ENCODE measurements at places on chromosomes 7 and 10.

DNA sequence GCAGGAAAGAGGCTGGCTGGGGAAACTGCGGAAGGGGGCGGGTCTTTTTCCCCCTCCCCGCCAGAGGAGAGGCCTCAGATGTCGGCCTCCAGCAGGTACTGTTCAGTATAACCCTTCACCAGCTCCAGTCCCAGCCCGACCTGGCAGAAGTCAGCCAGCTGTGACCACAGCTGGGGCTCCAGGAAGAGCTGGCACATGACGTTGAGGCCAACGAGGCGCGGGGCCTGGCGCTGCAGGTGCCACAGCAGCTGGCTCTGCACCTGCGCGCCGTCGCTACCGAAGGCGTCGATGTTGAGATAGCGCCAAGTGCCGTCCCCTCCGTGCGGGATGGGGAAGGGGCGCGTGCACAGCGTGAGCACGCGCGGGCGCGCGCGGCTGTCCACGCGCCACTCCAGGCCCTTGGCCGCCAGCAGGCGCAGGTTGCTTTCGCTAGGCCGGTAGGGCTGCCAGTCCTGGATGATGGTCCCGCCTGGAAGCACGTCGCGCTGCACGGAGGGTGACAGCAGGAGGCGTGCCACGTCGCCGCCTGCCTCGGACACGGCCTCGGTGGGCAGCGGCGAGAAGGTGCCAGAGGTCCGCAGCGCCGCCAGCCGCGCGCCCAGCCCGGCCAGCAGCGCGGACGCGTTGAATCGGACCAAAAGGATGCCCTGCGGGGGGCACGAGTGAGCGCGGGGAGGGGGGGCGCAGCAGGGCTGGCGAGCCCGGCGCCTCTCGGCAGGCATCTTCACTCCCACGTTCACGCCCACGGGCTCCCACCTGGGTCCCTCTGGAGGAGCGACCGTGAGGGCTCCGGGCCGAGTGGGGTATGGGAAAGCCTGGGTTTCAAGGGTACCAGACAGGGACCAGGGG lies 6.9 kb upstream of the VGF start:
- DNase-seq, result no peak

DNA sequence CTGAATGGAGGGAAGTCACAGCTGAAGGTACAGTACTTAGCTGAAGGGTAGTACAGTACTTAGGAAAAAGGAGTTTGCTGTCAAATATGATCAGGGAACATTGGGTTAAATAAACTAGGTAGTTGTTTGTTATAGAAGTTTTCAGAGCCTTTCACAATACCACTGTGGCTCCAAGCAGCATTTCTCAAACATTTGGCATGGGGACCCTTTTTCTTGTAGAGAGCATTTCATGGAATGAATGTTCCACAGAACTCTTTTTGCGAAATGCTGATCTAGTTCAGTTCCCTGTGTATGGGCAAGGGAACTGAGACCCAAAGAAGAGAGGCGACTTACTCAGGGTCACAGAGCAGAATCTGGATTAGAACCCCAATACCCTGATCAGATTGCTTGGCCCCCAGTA lies 31.5 kb upstream of the DDX50 start:
- no peak for DNase-seq

- no peak for DNase-seq
Observed at GRCh38 chr7:103889451-103889850, 100.0 kb downstream of the RELN start.

GRCh38 chr10:21552638-21553037 lies 18.6 kb downstream of the MLLT10 start:
- no peak for DNase-seq

DNA sequence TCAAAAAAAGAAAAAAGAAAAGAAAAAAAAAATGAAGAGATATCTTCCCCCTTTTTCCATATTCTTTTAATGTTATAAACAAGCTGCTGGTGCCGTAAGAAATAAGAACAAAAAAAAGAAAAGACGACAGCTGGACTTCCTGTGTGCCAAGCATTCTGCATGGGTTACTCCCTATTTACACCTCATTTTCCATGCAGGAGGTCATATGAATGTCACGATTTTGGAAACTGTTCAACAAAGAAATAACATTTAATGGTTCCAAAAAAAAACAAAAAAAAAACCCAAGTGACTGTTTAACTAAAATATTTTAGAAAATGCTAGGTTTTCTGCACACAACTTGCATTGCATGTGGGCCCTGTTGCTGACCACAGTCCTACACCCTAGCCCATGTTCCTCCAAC lies 159.3 kb downstream of the TNS3 start:
- DNase-seq, result no peak

DNA sequence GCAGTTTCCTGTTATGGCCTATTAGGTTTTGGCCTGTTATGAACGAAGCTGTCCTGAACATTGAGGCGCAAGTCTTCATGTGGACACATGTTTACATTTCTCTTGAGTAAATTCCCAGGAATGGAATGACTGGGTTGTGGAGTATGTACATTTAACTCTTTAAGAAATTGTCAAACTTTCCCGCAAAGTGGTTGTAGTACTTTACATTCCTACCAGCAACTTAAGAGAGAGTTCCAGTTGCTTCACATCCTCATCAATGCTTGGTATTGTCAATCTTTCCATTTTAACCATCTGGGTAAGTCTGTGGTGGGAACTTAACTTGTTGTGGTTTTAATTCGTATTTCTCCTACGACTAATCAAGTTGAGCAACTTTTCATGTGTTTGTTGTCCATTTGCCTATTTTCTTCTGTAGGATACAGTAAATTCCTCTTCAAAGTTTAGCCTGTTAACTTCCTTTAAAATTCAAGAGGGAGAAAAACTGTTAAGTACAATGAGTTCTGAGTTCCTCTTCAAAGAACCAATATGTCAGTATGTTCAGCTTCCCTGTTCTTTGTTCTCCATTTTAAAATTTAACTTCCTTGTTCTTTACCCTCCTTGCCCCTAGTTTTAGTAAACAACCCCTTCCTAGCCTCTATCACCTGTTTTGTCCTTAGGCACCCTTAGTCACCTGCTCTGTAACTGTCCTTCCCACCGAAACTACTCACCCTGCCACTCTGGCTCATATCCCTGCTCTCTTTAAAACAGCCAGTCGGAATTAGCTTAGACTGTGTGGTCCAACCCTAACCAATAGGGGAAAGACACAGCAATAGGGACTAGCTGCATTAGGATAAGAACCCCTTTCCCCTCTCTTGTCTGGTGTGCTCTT lies 74.0 kb downstream of the FAM241B start:
- no peak for DNase-seq

DNA sequence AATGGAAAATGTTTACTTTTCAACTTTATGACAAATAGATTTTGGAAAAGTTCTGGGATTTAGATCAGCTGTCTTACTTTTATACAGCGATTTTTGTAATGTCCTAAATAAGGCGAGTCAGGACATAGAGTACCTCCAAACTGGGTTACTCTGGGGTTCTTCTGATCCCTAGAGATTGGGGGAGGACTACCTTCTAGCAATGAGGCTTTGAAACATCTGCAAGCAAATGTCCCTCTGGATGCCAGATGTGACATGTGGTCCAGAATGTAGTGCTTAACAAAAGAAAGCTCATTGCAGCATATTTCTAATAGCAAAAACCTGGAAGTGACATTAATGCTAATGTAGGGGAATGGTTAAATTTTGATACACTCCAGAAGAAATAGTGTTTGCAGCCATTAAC lies 36.1 kb downstream of the ABRAXAS2 start:
- DNase-seq, result no peak

- peak; percentile 65 for DNase-seq
Observed at GRCh38 chr7:519484-520390, at the start of gene PDGFA. Gene PDGFA, minus strand, starts transcription at chr7:519846. Its CDS starts 845 bp downstream, at chr7:519001.

GRCh38 chr7:129774359-129774758 lies 162.8 kb downstream of the NRF1 start:
- no peak for DNase-seq

GRCh38 chr7:82204694-82205093 lies 238.9 kb downstream of the CACNA2D1 start:
- DNase-seq, result peak; percentile 91

DNA sequence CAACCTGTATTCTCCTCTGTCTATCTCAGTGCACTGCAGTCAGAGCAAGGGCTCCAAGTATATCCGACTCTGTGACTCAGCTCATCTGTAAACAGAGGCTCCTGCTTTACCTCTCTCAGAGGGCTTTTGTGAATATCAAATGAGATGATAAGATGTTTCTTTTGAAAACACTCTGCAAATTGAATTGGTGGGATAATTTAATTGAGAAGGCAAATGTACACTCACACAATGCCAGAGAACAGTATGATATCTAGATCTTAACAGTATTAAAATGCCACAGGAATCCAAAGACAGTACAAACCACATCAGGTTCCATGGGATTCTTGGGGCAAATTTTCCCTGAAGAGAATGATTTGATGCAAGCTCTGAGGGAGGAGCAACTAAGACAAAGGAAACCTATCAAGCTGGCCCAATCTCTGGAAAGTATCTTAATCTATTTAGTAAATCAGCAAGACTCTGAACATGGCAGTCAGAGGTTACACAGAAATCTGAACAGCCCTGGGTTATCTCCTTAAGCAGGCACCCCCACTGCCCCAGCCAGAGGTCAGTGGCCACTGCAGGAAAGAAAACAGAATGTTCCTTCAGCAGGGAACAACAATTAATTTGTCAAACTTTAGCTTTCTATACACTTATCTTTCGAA lies 45.9 kb downstream of the DOCK4 start:
- no peak for DNase-seq

GRCh38 chr7:129990403-129991192 lies 37.8 kb upstream of the UBE2H start:
- DNase-seq, result no peak

DNA sequence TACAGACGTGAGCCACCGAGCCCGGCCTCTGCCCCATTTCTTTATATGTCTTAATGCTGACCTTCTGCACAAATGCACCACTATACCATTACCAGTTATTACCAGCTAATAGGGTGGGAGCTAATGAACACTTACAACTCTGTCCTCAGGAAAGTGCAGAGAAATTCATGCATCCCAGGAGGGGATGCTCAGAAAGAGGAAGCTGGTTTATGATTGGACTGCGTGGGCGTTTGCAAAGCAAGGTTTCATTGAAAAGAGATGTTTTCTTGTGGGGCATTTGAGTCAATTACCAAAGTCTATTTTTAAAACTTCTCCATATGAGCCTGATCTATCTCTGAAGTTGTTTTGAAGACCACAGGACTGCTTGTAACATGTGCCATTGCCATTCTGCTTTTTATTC lies 417.7 kb upstream of the CELF2 start:
- DNase-seq, result no peak

- DNase-seq, result no peak
Observed at GRCh38 chr7:16850614-16851466, 30.9 kb downstream of the AGR3 start.

DNA sequence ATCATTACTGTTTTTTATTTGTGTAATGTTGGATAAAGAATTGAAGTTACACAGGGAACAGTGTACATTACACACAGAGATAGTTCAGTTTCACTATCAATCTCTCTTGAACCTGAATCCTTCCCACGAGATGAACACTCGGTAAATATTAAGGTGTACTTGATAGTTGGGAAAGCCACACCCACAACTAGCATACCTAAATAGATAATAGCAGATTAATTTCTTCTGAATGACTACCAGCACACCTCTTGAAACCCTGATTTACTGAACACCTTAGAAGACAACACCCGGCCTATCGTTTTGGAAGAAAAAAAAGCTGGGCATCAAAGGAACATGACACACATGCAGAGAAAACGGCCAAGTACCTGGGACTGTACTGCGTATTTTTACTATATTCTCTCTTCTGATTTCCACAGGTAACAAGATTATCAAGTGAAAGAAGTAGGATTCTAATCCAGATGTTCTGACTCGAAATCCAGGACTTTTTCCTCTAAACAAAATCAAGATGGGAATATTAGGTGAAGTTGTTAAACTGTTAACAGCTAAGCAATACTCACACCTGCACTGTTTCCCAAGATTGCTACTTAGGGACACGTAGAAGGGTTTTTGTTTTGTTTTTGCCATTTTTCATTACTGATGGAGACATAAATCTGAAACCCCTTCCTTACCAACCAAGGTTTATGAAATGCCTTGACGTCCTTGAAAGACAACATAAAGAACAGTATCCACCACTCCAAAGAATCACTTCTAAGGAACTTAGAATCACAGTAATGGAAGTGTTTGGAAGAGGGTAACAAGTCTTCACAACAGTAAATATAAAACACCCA lies 1.0 kb downstream of the CCDC186 start:
- no peak for DNase-seq

- no peak for DNase-seq
Observed at GRCh38 chr7:104621321-104621720, 292.9 kb downstream of the LHFPL3 start.

DNA sequence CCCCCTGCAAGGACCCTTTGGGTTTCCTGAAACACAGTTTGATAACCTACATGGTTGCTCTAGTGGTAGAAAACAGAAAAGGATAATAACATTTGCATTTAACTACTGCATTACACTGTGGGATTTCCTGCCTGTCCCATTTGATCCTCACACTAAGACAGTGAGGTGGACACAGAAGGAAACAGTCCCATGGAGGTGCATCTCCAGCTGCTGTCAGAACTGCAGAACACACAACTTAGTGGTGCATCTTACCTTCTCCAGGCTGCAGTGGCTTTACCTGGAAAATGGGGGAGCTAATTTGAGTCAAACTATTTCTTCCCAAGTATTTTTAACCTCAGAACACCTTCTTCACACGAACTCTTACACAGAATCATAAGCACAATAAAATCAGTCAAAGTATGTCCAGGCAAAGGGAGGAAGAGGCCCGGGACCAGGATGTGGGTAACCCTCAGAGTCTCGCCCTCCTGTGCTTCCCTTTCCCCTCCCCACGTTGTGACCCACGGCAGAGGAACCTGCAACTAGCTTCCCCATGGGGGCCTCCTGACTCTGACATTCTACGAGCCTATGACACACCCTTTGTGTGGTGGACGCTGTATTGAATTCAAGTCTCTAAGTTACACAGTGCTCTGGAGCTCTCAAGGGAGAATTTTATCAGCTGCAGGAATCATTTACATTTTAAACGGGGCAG lies 33.7 kb downstream of the SCRN1 start:
- DNase-seq, result no peak

DNA sequence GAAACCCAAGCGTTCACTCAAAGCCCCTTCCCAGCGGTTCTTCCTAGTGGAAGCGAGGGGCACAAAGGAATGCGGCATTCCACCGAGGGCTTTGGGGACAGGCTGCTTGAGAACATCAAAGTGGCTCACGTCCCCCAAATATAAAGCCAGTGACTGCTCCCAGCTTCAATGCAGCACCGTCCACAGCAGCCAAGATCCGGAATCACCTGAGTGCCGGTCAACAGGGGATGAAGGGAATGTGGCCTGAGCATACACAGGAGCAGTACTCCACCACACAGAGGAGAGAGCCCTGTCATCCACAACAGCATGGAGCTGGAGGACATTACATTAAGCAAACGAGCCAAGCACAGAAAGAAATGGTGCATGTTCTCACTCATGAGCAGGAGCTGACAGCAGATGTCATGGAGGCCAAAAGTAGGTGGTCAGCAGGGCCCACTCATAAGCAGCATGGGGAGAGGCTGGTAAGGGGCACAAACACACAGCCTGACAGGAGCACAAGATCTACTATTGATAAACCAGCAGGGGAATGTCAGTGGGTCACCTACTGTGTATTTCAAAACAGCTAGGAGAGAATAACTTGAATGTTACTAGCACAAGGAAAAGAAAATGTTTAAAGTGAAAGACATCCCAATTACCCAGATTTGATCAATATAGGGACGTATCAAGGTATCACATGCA lies 79.5 kb downstream of the DIP2C start:
- DNase-seq, result no peak

GRCh38 chr7:103704701-103705100 lies 258.7 kb upstream of the SLC26A5 start:
- DNase-seq, result no peak

- DNase-seq, result peak; percentile 76
Observed at GRCh38 chr10:122113161-122113944, 124.4 kb downstream of the TACC2 start.

Measured in MG63 (cell line).